ENCODE measurements at places on chromosomes 7 and 10.
A peak's percentile ranks its signal among the peaks of the same experiment; 100 is the strongest.

- DNase-seq, result no peak
Measured at GRCh38 chr10:132893090-132893489, 49.3 kb downstream of the CFAP46 start.

DNA sequence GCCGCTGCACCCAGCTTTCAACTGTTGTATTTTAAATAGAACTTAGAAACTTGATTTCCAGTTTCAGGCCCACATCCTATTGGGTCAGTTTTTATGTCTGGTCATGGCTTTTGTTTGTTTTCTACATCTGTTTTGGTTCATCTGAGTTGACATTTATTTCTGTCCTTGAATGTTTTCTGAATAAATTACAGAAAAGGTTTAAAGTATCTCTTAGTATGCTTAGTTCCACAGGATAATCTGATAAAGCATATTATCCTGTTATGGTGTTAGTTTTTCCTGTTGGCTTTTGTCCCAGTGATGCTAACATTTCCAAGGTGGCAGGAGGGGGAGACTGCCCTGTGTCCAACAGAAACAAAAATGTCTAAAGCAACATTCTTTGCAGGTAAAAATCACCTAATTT, 733.2 kb downstream of the INHBA start:
- no peak for DNase-seq

DNA sequence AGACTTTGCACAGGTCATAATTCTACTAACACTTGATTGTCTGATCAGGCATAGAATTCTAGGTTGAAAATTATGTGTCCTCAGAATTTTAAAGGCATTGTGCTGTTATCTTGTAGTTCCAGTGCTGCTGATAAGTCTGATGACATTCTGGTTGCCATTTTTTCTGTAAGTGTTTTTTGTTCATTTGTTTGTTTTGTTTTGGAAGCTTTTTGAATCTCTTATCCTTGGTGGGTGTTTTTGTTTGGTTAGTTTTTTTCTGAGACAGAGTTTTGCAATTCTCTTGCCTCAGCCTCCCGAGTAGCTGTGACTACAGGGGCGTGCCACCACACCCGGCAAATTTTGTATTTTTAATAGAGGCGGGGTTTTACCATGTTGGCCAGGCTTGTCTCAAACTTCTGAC, 178.9 kb downstream of the CCDC71L start:
- DNase-seq, result no peak

GRCh38 chr10:6195846-6196245, 6.9 kb upstream of the PFKFB3 start:
- DNase-seq, result no peak

DNA sequence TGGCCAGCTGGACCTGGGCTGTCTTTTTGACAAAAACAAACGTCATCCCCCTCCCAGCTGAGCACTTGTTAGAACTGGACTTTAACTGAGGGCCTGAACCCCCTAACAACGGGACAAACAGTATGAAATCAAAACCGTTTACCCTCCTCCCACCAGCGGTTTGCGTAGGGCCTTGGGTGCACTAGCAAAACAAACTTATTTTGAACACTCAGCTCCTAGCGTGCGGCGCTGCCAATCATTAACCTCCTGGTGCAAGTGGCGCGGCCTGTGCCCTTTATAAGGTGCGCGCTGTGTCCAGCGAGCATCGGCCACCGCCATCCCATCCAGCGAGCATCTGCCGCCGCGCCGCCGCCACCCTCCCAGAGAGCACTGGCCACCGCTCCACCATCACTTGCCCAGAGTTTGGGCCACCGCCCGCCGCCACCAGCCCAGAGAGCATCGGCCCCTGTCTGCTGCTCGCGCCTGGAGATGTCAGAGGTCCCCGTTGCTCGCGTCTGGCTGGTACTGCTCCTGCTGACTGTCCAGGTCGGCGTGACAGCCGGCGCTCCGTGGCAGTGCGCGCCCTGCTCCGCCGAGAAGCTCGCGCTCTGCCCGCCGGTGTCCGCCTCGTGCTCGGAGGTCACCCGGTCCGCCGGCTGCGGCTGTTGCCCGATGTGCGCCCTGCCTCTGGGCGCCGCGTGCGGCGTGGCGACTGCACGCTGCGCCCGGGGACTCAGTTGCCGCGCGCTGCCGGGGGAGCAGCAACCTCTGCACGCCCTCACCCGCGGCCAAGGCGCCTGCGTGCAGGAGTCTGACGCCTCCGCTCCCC, at the start of gene IGFBP1:
IGFBP1 (plus strand) TSS at position 304 of the 808 bp plus-strand sequence; CDS start at position 469, 165 bp downstream.
- DNase-seq, result peak; percentile 26

DNA sequence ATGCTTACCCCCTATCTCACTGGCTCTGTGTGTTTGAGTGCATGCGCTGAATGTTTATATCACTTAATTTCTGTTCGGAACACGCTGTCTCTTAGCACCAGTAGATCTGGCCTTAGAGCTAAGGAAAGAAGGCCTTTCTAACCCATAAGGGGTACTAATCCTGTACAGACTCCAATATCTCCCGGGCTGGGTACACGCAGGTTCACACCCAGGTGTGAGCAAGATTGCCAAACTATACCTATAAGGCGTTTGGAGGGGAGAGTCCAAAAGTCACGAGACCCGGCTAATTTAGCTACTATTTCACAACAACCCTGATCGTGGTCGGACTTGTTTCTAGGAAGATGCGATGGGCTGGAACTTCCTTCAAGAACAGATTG, 727 bp upstream of the PDSS1 start:
- DNase-seq, result peak; percentile 12

DNA sequence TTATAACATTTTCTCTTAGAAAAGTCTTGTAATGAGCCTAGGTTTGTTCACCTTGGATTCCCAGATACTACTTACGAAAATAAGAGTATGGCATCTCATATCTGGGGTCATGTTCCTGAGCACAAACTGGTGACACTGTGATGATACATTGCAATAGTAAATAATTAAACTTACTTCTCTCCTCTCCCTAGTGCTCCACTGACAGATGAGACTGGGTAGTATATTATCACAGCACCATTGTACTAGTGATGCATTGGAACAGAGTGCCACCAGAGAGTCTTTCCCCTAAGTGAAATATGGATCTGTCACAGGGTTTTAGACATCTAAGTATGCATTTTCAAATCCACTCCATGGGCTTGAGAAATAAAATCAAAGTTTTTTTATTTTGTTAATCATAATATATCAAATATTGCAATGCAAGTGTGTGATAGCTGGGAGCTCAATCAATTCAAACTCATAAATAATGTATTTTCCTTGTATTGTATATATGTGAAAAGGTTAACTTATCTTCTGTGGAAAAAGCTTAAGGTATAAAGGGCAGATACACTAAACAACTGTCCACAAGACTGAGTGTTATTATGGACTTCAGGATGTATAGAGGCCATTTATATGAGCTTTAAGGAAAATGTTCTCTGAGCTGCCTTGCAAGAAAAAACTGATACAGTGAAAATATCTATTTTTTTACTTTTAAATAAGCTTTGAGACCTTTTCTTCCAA, 275.5 kb downstream of the ZWINT start:
- DNase-seq, result no peak

GRCh38 chr10:37816290-37816689, 41.1 kb downstream of the ZNF248 start:
- no peak for DNase-seq

- no peak for DNase-seq
Measured at GRCh38 chr10:33223326-33224000, 111.0 kb downstream of the NRP1 start.

GRCh38 chr7:70229242-70229641, 631.0 kb downstream of the AUTS2 start:
- DNase-seq, result no peak

GRCh38 chr7:27765841-27766240, 25.9 kb downstream of the TAX1BP1 start:
- no peak for DNase-seq

DNA sequence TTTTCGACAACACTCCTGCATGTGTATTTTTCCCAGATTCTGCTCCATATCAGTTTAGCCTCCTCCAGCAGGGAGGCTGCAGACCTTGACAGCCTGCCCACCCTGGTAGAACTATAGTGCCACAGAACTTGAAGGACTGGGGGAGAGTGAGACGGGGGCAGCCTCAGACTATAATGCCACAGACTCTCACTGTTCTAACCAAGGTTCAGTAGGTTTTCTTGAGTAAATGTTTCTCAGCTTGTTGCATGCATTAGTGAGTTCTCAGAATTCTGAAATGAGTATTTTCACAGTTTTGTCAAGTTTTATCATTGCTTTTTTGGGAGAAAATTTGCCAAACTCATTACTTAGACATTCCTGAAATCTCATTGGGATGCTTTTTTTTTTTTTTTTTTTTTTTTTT, 95.9 kb downstream of the ZNRF2 start:
- DNase-seq, result no peak

DNA sequence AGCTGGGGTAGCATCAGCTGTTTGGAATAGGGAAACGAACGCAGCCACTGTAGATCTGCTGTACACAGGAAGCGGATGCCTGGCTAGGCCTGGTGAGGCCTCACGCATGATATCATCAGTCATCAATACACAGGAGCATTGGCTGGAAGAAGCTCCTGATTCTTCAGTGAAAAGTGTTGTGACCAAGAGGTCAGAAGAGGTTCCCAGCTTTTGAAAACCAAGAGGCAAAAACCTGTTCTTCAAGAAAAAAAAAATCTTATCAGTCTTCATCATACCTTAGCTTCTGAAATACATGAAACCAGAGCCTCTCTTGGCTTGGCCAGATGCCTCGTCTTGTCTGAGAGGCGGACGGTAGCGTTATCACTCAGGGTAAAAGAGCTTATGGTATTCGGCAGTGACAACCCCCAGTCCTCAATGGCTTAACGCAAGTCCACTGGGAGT, 139.3 kb upstream of the TCF7L2 start:
- no peak for DNase-seq

- DNase-seq, result peak; percentile 70
Measured at GRCh38 chr10:62244785-62245467, 23.7 kb downstream of the RTKN2 start.

GRCh38 chr10:133144771-133145170, 15.2 kb upstream of the KNDC1 start:
- DNase-seq, result no peak

- no peak for DNase-seq
Measured at GRCh38 chr10:79103585-79103984, 34.8 kb downstream of the ZMIZ1 start.

GRCh38 chr10:4094751-4095150, 309.7 kb upstream of the KLF6 start:
- DNase-seq, result no peak
